ENCODE measurements at places on chromosomes 11 and 22.

DNA sequence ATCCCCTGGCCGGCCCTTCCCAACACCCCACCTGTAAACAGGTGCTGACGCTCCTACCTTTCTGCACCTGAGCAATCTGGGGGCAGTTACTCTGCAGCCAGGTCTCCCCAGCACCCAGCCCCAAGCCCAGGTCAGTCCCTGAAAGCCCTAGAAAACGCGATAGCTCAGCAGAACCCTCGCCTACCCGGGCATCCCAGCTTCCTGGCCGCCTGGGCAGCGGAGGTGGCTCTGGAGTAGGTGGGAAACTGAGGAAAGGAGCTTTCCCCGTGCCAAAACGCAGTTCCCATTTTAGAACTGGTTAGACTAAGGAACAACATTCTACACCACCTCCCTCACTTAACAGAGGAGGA, 445 bp downstream of the SYTL2 start:
- H3K4me3 ChIP-seq, result peak overlapping the region; percentile 48
- H3K27ac ChIP-seq, result no peak overlapping the region
- DNase-seq, result no peak
- no peaks in the 10 kb centered on the region for H3K27me3 ChIP-seq
- H3K36me3 ChIP-seq, result no peaks in the 10 kb centered on the region

GRCh38 chr11:57240757-57241156, 3.7 kb upstream of the APLNR start:
- no peak for DNase-seq
- no peaks in the 10 kb centered on the region for H3K36me3 ChIP-seq
- H3K27ac ChIP-seq, result no peak overlapping the region
- no peaks in the 10 kb centered on the region for H3K4me1 ChIP-seq
- H3K4me3 ChIP-seq, result no peak overlapping the region

DNA sequence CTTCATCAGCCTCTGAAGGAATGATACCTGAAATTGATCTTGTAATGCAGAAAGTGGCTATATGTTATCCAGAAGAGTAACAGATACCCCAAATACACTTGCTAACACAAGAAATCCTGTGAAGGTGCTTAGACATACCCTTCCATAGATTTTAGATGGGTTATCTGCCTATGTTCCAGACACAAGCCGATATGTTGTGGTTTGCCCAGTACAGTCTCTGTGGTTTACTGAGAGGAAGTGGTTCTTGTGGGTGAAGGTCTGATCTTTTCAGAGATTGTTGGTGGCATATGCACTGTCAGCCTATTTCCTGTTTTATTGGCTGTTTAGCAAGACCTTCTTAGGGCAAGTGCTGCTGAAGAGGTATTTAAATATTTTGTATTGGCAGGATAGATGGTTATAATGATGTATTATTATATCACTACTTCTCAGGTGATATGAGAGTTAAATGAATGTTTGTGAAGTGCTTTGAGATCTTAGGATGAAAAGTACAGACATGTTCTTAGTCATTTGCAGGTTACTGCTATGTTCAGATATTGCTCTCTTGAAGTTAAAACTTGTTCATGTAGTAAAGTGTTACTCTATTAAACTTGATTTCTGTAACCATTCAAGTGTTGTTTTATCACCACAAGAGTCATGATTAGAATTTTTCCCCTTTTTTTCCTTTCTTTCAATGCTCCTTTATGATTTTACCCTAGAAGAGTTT, 8.2 kb downstream of the ARHGEF12 start:
- H3K27ac ChIP-seq, result no peak overlapping the region
- no peaks in the 10 kb centered on the region for H3K36me3 ChIP-seq
- DNase-seq, result peak; percentile 35
- H3K27me3 ChIP-seq, result no peaks in the 10 kb centered on the region
- H3K4me1 ChIP-seq, result peaks cover 21% of the 10 kb centered on the region

GRCh38 chr11:43135966-43136534, 175.7 kb upstream of the API5 start:
- no peak overlapping the region for H3K4me3 ChIP-seq
- no peak for DNase-seq
- H3K27me3 ChIP-seq, result peaks cover 4% of the 10 kb centered on the region
- H3K36me3 ChIP-seq, result no peaks in the 10 kb centered on the region

GRCh38 chr11:559712-560304, 730 bp downstream of the LMNTD2 start:
- peaks cover 16% of the 10 kb centered on the region for H3K4me1 ChIP-seq
- no peaks in the 10 kb centered on the region for H3K27me3 ChIP-seq
- no peaks in the 10 kb centered on the region for H3K36me3 ChIP-seq

GRCh38 chr11:12229450-12230229, 119.2 kb downstream of the MICAL2 start:
- peaks cover 51% of the 10 kb centered on the region for H3K36me3 ChIP-seq
- H3K4me3 ChIP-seq, result no peak overlapping the region
- H3K27ac ChIP-seq, result no peak overlapping the region

Measured in SJSA1 (cell line).